Left renal cortex interstitium (tissue), 4 donors: ENCODE measurements at places on chromosomes 6 and 20. TPM values are rescaled to one million over a fixed set of nuclear protein-coding genes. Genes with fewer than 3 reads are reported as not detected.

The BPIFB4 gene
- polyA plus RNA-seq = not detected

The TRIM10 gene
- 0.29 TPM for polyA plus RNA-seq

The TAP1 gene
- polyA plus RNA-seq = 11.8 TPM

The ZNF165 gene
- 4.3 TPM for polyA plus RNA-seq

The SAMD5 gene
- 13.0 TPM for polyA plus RNA-seq

The VGLL2 gene
- polyA plus RNA-seq = not detected

The EEF1A2 gene
- polyA plus RNA-seq = 1.3 TPM

The EFCAB8 gene
- polyA plus RNA-seq = 0.13 TPM

The MPIG6B gene
- 1.7 TPM for polyA plus RNA-seq

The ZNF391 gene
- polyA plus RNA-seq = 13.6 TPM

The MICB gene
- 1.2 TPM for polyA plus RNA-seq

The UBE2C gene
- 76.9 TPM for polyA plus RNA-seq

The SLC35A1 gene
- polyA plus RNA-seq = 42.3 TPM

The C6orf58 gene
- 1.1 TPM for polyA plus RNA-seq

The EPPIN gene
- polyA plus RNA-seq = 0.10 TPM

The DNAAF9 gene
- polyA plus RNA-seq = 26.8 TPM

The WFDC12 gene
- polyA plus RNA-seq = not detected

The PRR18 gene
- 0.40 TPM for polyA plus RNA-seq

The TMEM170B gene
- polyA plus RNA-seq = 8.6 TPM

The CLIC1 gene
- 251 TPM for polyA plus RNA-seq

The HLA-E gene
- polyA plus RNA-seq = 107 TPM

The AKAP7 gene
- polyA plus RNA-seq = 15.9 TPM

The SPDEF gene
- 0.16 TPM for polyA plus RNA-seq

The HNF4A gene
- polyA plus RNA-seq = 56.5 TPM

The OPN5 gene
- polyA plus RNA-seq = 0.45 TPM

The KIF13A gene
- polyA plus RNA-seq = 38.5 TPM

The CST4 gene
- not detected for polyA plus RNA-seq

The PTP4A1 gene
- 45.6 TPM for polyA plus RNA-seq

The IL20RA gene
- polyA plus RNA-seq = 1.4 TPM

The LAMA2 gene
- polyA plus RNA-seq = 31.4 TPM

The TCF19 gene
- 17.1 TPM for polyA plus RNA-seq

The SALL4 gene
- polyA plus RNA-seq = 11.5 TPM

The SIRPD gene
- not detected for polyA plus RNA-seq

The THEMIS gene
- not detected for polyA plus RNA-seq

The RNF144B gene
- 19.5 TPM for polyA plus RNA-seq

The OR2B6 gene
- 0.36 TPM for polyA plus RNA-seq

The RAMACL gene
- 0.27 TPM for polyA plus RNA-seq

The CLPSL1 gene
- not detected for polyA plus RNA-seq

The ANGPT4 gene
- polyA plus RNA-seq = 0.26 TPM

The ERVFRD-1 gene
- polyA plus RNA-seq = 0.11 TPM

The TPBG gene
- polyA plus RNA-seq = 24.4 TPM

The CCN6 gene
- 3.9 TPM for polyA plus RNA-seq

The TRAPPC3L gene
- 0.32 TPM for polyA plus RNA-seq

The ELOVL4 gene
- 3.2 TPM for polyA plus RNA-seq

The ADGRB3 gene
- polyA plus RNA-seq = 4.6 TPM

The THBD gene
- polyA plus RNA-seq = 4.8 TPM

The ESR1 gene
- 2.0 TPM for polyA plus RNA-seq

The MATN4 gene
- 0.52 TPM for polyA plus RNA-seq

The SLC35D3 gene
- 0.10 TPM for polyA plus RNA-seq

The ECT2L gene
- polyA plus RNA-seq = 0.25 TPM

The OR12D3 gene
- not detected for polyA plus RNA-seq

The PGC gene
- not detected for polyA plus RNA-seq

The IMPG1 gene
- 1.3 TPM for polyA plus RNA-seq

The DEF6 gene
- polyA plus RNA-seq = 5.1 TPM

The SAMD3 gene
- 0.88 TPM for polyA plus RNA-seq

The MCHR2 gene
- polyA plus RNA-seq = not detected
